Heart left ventricle (tissue), 16 donors: ENCODE measurements at places on chromosomes 12 and 14. TPM values are rescaled to one million over a fixed set of nuclear protein-coding genes. Genes with fewer than 3 reads are reported as not detected.
A peak's percentile ranks its signal among the peaks of the same experiment; 100 is the strongest.

DNA sequence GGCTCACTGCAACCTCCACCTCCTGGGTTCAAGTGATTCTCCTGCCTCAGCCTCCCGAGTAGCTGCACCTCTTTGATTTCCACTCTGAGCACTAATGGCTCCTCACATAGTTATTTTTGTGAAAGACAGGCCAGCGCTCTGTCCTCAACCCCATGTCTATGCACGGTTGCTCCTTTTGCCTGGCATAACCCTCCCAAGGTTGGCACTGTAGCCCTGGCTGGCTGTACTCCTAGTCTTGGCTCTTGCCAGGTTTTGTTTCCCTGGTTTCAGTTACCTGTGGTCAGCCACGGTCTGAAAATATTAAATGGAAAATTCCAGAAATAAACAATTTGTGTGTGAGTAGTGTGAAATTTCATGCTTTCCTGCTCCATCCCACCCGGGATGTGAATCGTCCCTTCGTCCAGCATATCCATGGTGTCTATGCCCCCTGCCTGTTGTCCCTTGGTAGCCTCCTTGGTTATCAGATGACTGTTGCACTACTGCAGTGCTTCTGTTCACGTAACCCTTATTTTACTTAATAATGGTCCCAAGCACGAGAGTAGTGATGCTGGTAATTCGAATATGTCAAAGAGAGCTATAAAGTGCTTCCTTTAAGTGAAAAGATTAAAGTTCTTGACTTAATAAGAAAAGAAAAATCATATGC, 12.3 kb upstream of the DCD start:
- no peak for DNase-seq
- no peaks in the 10 kb centered on the region for H3K36me3 ChIP-seq
- H3K4me1 ChIP-seq = no peaks in the 10 kb centered on the region
- no peak overlapping the region for H3K27ac ChIP-seq

The RFX4 gene
- not detected for total RNA-seq

- peaks cover 44% of the 10 kb centered on the region for H3K4me1 ChIP-seq
- no peak overlapping the region for H3K4me3 ChIP-seq
- DNase-seq = no peak
- H3K27ac ChIP-seq = no peak overlapping the region
Observed at GRCh38 chr12:92535961-92536360, 166.8 kb upstream of the PLEKHG7 start.

The FLRT2 gene
- total RNA-seq = 3.1 TPM

- H3K27ac ChIP-seq = peak overlapping the region; percentile 49
- H3K4me3 ChIP-seq = no peak overlapping the region
- DNase-seq = no peak
- no peaks in the 10 kb centered on the region for H3K27me3 ChIP-seq
- H3K4me1 ChIP-seq = peaks cover 100% of the 10 kb centered on the region
Observed at GRCh38 chr12:3277306-3277943, 200.2 kb downstream of the TSPAN9 start.

DNA sequence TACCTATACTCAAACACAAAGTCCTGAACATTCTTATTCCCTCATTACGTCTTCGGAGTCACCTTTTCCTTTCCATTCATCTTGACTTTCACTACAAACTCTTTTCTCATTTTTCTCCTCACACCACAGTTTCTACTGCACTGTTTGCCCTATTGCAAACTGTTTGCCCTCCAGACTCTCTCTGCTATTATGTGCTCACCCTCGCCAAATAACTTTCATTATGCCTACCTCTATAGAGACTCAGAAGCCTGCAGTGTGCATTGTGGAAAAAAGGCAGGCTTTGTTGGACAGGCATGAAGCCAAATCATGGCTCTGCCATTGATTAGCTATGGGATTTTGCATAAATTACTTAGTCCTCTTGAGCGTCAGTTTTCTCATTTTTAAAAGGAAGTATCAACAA, 246.6 kb upstream of the CCDC196 start:
- H3K27ac ChIP-seq = no peak overlapping the region
- no peaks in the 10 kb centered on the region for H3K36me3 ChIP-seq
- H3K27me3 ChIP-seq = no peaks in the 10 kb centered on the region
- H3K4me3 ChIP-seq = no peak overlapping the region
- DNase-seq = no peak

The OR6C68 gene
- not detected for total RNA-seq

The KRT3 gene
- not detected for total RNA-seq

The IKZF4 gene
- 6.5 TPM for total RNA-seq

GRCh38 chr14:78501909-78502308, 331.7 kb downstream of the NRXN3 start:
- H3K36me3 ChIP-seq = no peaks in the 10 kb centered on the region
- DNase-seq = no peak
- no peaks in the 10 kb centered on the region for H3K4me1 ChIP-seq
- H3K27me3 ChIP-seq = no peaks in the 10 kb centered on the region
- H3K27ac ChIP-seq = no peak overlapping the region

GRCh38 chr12:1593174-1594005, 991 bp downstream of the FBXL14 start:
- H3K36me3 ChIP-seq = no peaks in the 10 kb centered on the region
- H3K4me3 ChIP-seq = peak overlapping the region; percentile 97

DNA sequence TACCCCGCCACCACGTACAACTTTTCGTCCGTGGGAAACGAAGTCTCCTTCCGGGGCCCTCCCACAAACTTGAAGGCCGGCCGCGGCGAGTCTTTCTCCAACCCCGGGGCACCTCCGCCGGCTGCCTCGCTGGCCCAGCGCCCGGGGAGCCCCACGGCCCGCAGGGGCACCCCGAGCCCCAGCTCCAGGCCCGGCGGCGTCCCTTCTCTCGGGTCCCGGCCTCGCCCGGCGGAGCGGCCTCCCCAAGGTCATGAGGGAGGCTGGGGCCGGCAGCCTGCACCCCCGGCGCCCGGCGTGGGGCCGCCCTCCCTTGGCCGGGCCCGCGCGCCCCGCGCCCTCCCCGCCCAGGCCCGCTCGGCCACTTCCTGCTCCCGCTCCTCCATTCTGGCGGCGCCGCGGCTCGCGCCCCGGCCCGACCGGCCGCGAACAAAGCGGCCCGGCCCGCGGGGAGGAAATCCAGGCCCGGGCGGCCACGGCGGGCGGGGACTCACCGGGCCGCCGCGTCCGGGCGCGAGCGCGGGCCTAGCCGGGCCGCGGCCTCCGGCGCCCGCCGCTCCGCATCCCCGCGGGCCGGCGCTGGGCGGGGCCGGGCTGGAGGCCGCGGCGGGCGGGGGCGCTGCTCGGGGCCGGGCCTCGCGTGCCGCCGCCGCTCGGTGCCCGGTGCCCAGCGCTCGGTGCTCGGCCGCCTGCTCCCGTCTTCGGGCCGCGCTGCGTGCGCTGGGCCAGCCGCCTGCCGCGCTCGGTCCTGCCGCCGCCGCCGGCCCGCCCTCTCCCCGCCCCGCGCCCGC, at the start of gene AKT1:
TSS of gene AKT1 (minus strand) at position 756 of the 788 bp plus-strand sequence. CDS start 3,105 bp downstream, outside the sequence.
- no peak for DNase-seq
- peak within 1 kb of the TSS; percentile 88 for H3K27ac ChIP-seq
- H3K36me3 ChIP-seq = peaks cover 20% of the 10 kb centered on the region

GRCh38 chr12:82596483-82596882, 90.2 kb upstream of the TMTC2 start:
- no peaks in the 10 kb centered on the region for H3K4me1 ChIP-seq
- no peak for DNase-seq
- H3K4me3 ChIP-seq = no peak overlapping the region
- no peaks in the 10 kb centered on the region for H3K36me3 ChIP-seq
- H3K27ac ChIP-seq = no peak overlapping the region

DNA sequence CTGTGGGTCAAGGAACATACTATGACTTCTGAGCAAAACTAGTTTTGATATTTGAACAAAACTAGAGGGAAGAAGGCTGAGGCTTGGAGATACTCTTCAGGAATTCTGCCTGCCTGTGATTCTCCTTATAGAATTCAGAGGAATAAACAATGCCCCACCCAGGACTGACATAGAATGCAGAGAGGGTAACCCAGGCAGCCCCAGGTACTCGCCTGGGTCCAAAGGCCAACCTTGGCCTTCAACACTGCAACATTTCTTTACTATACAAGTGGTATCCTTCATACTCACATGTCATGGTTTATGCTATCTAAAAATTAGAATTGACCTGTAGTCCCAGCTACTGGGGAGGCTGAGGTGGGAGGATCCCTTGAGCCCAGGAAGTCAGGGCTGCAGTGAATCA, 217.0 kb upstream of the FOXN3 start:
- H3K36me3 ChIP-seq = no peaks in the 10 kb centered on the region
- H3K27me3 ChIP-seq = no peaks in the 10 kb centered on the region
- peaks cover 9% of the 10 kb centered on the region for H3K4me1 ChIP-seq
- DNase-seq = no peak
- no peak overlapping the region for H3K27ac ChIP-seq
- no peak overlapping the region for H3K4me3 ChIP-seq

DNA sequence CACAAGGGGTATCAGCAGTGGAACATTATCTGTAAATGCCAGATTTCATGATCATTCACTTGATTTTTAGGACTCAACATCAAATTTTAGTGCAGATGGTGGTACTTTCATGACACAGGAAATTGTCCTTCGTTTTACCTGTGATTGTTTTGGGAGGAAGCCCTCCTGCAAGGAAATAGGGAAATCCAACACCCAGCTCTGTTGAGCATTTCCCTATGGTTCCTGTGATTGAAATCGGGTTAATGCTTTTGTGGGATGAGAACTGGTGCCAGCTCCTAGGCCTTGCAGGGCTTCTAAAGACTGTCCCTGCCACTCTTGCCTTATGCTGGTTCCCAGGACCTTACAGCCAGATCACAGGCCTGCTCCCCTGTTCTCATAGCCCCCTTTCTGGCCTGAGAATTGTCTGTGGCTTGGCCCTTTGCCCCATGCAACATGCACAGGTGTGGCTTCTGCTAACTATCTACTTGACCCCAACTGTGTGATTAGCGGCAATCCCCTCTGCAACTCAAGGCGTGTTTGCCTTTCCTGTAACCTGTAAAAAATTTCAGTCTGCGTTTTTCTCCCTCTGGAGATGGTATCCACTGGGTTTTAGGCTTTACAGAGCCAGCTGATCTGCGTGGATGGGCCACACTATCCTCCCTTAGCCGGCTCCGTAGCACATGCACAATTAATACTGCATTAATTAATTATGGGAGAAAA, 112.5 kb downstream of the ETV6 start:
- DNase-seq = no peak
- H3K36me3 ChIP-seq = no peaks in the 10 kb centered on the region
- H3K27me3 ChIP-seq = no peaks in the 10 kb centered on the region
- no peak overlapping the region for H3K4me3 ChIP-seq
- peak overlapping the region; percentile 86 for H3K27ac ChIP-seq

GRCh38 chr14:59253527-59253926, 65.1 kb downstream of the DAAM1 start:
- peak overlapping the region; percentile 93 for H3K27ac ChIP-seq
- DNase-seq = no peak
- H3K4me3 ChIP-seq = no peak overlapping the region
- peaks cover 79% of the 10 kb centered on the region for H3K4me1 ChIP-seq
- no peaks in the 10 kb centered on the region for H3K27me3 ChIP-seq

The ZNF891 gene
- total RNA-seq = 0.60 TPM

The TESPA1 gene
- 0.16 TPM for total RNA-seq

- H3K27ac ChIP-seq = no peak overlapping the region
- H3K4me1 ChIP-seq = no peaks in the 10 kb centered on the region
- DNase-seq = no peak
- peak overlapping the region; percentile 47 for H3K4me3 ChIP-seq
Observed at GRCh38 chr12:64780132-64780530, 20.9 kb upstream of the GNS start.

The RNASE3 gene
- total RNA-seq = not detected

DNA sequence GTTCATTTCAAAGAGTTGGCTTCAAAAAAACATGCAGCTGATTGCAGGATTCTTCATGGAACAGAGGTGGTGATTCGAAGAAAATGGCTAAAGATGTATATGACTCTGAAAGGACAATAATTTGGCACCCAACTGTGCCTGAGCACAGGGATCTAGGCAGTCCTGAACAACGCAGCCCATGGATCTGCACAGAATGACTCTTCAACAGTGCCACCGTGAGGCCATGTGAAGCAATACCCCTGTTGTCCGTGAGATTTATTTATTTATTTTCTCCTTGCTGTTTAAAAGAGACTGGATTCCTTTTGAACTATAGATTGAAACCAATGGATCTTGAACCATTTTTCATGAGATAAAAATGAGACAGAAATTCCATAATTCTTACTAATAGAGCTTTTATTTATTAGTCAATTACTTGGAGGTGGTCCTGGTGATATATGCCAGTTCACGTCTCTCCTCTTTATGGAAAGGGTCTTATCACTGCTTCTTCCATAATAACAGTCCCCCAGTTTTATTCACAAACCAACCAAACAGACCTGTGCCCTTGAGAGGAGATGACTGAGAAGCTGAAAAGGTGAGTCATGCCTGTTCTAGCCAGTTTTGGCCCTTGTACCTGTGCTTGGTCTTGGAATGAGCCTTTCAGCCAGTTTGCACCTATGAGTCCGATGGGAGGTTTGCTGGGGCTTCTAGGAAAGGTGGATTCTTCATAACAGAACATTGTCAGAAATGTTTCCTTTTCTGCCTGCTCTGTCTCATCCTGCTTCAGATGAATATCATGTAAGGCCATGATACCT, 1598.3 kb downstream of the AACS start:
- DNase-seq = no peak
- no peaks in the 10 kb centered on the region for H3K36me3 ChIP-seq
- H3K27ac ChIP-seq = no peak overlapping the region
- H3K4me3 ChIP-seq = no peak overlapping the region

GRCh38 chr14:74978416-74978947, 23.1 kb upstream of the PGF start:
- no peak for DNase-seq
- H3K27ac ChIP-seq = no peak overlapping the region
- no peak overlapping the region for H3K4me3 ChIP-seq
- no peaks in the 10 kb centered on the region for H3K36me3 ChIP-seq
- peaks cover 69% of the 10 kb centered on the region for H3K4me1 ChIP-seq

DNA sequence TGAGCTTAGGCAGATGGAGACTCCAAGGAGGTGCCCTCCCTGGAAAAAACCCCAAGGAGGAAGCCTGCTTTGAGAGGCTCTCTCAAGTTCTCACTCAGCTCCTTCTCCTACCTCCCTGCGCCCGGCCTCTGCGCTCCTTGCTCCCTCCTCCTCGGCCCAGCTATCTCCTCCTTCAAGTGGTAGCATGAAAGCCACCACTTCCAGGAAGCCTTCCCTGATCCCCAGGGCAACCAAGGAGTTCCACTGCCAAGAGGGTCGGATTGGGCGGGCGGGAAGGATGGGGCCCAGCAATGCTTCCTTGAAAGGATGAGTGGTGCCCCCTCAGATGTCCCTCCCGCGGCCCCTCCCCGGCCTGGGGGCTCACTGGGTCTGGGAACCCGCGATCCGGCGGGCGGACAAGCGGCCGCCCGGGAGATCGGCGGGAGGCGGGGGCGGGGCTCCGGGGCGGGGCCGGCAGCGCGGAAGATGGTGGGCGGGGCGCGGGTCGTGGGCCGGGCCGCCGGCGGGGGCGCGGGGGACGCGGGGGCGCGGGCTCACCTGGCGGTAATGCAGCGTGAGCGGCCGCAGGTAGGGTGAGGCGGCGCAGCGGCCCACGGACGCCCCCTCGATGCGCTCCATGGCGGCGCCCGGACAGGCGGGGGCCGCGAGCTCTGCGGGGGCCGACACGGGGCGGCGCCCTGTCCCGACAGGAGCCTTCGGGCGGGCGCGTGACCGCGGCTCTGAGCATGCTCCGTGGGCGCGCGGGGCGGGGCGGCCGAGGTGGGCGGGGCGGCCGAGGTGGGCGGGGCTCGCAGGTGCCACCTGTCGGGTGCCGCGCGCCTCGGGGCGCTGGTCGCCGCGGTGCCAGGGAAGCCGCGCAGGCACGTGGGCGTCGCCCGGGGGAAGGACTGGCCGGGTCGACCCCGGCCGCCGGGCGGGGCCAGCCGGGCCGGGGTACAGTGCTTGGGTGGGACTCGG, at the start of gene NUDT14:
TSS of gene NUDT14 (minus strand) at position 721 of the 957 bp plus-strand sequence. CDS start at position 618, 103 bp downstream.
- H3K27ac ChIP-seq = peak within 1 kb of the TSS; percentile 74
- peak within 1 kb of the TSS; percentile 56 for H3K4me3 ChIP-seq
- no peaks in the 10 kb centered on the region for H3K36me3 ChIP-seq
- DNase-seq = peak; percentile 69
- H3K27me3 ChIP-seq = no peaks in the 10 kb centered on the region

The SLC2A14 gene
- not detected for total RNA-seq
